AG04449 (cell line): ENCODE measurements at places on chromosomes 2 and 18.
A peak's percentile ranks its signal among the peaks of the same experiment; 100 is the strongest.

DNA sequence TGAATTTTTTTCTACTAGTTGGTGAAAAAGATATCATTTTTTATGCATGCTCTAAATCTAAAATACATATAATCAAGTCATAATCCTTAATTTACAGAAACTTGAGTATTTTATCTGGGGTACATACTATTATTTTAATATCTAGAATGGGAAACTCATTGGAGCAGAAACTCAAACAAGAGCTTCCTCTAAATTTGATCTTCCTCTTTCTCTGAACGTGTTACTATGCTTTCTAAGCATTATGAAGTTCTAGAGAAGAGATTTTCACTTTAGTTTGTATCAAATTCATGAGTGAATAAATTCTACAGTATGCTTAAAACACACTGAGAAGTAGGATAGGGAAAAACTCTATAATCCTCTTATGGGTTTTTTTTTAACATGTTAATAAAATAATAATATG lies 20.6 kb upstream of the SLC38A11 start:
- DNase-seq = no peak

DNA sequence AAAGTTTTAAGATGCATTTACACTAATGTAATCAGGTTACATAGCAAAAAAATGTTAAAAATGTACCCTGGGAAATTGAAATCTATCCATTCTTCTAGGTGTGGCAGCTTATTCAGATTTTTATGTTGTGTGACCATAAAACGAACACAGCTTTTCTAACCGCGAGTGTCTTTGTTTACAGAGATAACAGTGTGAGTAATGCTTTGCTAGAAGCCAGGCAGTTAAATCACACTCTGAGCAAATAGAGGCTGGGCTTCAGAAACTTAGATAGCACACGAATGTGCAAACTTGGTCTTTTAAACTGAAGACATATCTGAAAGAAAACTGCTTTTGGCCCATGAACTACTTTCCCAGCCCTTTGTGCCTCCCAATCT lies 116.1 kb downstream of the SPTBN1 start:
- no peak for DNase-seq

DNA sequence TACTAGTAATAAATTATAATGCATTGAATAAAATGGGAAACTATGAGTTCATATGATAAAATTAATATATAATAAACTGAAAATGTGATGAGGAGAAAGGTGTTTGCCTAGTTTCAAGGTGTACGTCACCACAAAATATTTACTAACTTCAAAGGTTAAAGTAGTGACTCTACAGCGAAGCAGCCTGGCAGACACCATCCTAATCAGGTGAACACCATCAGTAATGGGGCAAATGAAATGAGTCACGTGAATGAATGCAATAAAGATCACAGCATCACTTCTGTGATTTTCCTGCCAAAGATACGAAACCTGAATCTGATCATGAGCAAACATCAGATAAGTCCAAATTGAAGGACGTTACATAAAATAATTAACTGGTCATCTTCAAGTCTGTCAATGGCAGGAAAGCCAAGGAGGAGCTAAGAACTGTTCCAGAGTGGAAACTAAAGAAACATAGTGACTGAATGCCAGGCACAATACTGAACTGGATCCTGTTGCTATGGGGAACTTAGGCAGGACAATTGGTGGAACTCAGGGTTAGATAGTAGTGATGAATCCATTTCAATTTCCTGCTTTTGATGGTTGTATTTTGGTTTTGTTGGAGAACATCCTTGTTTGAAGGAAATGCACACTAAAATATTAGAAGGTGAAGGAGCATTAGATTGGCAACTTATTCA lies 12.1 kb upstream of the NOSTRIN start:
- DNase-seq = no peak

GRCh38 chr2:44772669-44773378 lies 168.7 kb upstream of the SIX3 start:
- DNase-seq = no peak

- DNase-seq = no peak
Observed at GRCh38 chr2:143674051-143674450, 544.8 kb downstream of the ARHGAP15 start.

DNA sequence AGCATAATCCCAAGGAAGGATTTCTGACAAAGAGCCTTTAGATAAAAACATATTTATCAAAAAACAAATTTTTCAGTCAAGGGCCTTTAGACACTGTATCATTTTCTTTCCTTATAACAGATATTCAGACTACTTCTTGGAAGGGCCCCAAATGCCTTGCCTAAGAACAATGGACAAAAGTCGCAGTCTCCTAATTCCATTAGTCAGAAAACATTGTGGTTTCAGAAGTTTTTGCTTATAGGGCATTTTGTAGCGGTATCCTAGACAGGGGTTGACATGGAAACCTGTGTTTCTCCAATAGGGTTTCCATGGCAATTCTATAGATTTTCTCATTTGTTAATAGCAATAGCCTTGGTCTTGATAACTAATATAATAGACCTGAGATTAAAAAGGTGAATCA lies 36.7 kb upstream of the AGPS start:
- DNase-seq = no peak

DNA sequence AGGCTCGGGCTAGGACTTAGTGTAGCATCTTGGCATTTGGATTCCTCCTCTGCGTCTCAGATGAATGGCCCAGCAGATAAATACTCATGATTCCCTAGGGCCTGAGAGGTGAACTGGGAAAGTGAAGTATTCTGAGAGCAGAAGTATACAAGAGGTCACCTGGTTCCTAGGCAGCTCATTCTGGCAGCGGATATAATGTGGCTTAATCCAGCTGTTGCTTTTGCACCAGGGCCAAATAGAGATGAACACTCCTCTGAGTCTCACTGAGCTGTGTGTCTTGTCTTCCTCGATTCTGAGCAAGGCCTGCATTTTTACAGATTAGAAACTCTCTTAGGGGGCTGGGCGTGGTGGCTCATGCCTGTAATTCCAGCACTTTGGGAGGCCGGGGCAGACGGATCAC lies 196.1 kb downstream of the SLC4A3 start:
- DNase-seq = no peak

- DNase-seq = no peak
Observed at GRCh38 chr2:176637486-176638166, 368.4 kb downstream of the MTX2 start.

DNA sequence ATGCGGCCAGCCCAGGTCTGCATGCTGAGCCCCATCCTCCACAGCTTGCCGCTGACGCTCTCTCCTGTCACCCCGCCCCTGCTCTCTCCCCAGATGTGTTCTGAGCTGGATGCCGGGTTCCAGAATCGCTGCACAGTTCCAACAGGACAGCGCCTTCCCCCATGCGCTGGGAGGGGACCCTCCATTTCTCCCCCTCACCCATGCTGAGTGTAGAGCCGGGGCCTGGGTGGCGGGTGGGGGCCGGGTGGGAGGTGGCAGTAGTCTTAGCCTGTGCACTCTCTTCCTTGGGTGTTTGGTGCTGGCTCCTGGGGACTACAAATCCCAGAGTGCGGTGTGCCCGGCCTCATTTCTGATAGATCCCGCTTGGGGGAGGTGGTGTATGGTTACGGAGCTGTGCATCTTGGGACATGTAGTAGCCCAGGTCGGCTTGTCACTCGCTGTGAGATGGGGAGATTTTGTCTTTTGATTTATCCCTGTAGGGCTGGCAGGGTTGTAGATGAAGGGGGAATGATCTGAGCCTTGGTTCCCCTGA lies 6.8 kb downstream of the DNAJB2 start:
- DNase-seq = no peak

- peak; percentile 31 for DNase-seq
Observed at GRCh38 chr2:112881217-112881985, 29.6 kb upstream of the IL37 start.

DNA sequence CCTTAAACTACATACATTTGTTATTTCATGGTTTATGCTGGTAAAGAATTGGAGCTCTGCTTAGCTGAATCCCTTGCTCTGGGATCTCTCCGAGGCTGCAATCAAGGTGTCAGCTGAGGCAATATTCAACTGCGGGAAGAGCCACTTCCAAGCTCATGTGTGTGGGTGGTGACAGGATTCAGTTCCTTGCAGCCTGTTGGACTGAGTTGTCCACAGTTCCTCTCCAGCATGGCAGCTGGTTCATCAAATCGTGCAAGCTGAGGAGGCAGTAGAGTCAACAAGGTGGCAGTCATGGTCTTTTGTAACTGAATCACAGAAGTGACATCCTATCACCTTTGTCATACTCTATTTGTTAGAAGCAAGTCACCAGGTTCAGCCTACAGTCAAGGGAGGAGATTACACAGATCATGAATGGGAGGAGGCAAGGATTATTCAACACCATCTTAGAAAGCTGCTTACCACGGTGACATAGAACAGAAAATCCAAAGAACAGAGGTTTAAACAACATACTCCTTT lies 56.9 kb downstream of the CTIF start:
- DNase-seq = no peak

DNA sequence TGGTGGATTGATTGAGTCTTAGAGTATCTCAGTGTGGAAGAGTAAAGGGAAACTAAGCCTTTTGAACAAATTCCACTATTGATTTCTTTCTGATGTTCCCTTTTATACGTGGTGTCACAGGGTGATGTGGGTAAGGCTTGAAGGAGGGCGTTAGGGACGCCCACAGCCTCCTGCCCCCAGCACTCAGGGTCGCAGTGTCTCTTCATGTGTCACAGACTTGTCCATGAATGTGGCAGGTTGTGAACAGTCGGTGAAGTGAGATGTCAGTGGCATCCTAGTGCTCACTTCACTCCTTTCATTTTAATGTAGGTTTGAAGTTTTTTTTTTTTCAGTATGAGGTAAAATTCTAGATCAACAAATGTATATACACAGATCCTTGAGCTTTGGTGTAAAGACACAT lies 123.2 kb upstream of the IL1R2 start:
- no peak for DNase-seq

- DNase-seq = no peak
Observed at GRCh38 chr2:233968556-233968955, 51.4 kb downstream of the TRPM8 start.

DNA sequence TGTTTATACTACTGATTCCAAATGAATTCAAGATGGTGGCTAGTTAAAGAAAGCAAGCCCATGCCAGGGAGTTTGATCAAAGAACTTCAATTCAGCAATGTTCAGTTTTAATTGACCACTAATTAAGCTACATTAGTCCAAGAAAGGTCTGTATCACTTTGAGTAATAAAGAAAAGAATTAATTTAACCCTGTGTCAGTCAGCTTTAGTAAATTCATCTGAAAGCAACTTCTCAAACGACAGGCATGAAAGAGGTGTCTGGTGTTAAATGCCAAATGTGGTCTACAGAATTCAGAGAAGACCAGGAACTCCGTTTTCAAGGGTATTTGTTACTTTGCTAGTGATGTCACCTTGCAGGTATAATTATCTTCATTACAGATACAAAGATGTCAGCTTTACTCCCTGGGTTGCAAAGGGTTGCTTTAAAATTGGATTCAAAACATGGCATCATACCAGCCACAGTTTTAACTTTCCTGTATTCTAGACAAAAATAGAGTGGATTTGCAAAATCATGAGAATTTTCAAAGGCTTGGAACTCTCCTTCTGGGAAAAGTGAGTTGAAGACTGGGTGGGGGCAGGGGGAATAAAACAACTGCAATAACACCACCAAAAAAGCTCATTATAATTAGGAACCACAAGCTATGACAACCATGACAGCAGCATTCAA lies 281.5 kb downstream of the TCF4 start:
- DNase-seq = no peak

- no peak for DNase-seq
Observed at GRCh38 chr2:13542642-13543041, 825.9 kb downstream of the TRIB2 start.

- no peak for DNase-seq
Observed at GRCh38 chr2:113010088-113010487, 4.8 kb downstream of the IL36A start.

DNA sequence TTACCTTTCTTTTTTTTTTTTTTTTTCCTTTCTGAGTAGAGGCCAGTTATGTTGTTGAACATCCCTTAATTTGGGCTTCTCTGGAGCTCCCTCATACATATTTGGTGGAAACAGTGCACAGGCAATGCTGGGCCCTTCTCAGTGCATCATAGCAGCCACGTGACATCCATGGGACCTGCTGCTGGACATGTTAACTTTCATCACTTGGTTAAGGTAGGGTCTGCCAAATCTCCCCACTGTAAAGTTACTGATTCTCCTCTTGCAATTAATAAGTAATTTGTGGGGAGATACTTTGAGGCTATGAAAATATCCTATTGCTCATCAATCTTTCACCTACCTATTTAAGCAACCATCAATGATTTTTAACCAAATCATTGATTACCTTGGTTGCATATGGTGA lies 211.5 kb upstream of the LYPD1 start:
- no peak for DNase-seq

DNA sequence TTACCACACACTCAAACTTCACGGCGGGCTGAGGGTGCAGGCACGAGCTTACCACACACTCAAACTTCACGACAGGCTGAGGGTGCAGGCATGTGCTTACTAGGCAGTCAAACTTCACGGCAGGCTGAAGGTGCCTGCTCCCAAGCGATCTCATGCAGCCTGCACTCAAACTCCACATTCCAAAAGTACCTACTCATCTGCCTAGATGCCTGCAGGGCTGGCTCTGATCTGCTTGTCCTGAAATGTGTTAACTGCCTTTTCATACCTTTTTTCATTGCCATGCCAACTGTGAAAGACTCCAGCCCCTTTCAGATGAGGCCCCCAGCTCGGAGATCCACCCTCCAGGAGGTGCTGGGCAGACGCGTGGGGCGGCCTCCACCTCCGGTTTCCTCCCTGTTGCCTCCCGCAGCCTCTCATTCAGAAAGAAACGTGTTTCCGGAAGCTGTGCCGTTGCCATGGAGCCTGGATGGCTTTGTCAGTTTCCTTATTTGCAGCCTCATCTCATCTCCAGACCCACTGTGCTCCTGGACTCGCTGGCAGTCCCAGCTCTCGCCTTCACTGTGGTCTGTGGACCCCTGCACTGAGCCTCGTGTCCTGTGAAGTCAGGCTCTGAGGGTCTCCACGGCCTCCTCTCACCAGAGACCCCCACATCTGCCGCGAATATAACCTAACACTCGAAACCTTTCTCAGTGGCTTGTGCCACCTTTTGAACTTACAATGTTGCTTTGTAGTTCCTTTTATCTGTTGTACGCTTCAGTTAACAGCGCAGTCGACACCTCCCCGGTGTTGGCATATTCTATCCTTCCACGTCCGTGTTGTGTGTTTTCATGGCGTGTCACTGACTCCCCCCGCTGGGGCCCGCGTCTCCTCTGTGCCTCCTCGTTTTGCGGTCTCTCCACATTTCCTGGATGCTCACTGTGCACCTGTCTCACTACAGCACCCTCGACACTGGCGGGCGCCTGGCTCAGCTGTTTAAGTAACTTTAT lies 106.1 kb upstream of the ALKAL2 start:
- peak; percentile 3 for DNase-seq

- DNase-seq = no peak
Observed at GRCh38 chr2:181904022-181904632, 12.6 kb downstream of the ITPRID2 start.
